ENCODE measurements at places on chromosomes 2 and 18.
A peak's percentile ranks its signal among the peaks of the same experiment; 100 is the strongest.

DNA sequence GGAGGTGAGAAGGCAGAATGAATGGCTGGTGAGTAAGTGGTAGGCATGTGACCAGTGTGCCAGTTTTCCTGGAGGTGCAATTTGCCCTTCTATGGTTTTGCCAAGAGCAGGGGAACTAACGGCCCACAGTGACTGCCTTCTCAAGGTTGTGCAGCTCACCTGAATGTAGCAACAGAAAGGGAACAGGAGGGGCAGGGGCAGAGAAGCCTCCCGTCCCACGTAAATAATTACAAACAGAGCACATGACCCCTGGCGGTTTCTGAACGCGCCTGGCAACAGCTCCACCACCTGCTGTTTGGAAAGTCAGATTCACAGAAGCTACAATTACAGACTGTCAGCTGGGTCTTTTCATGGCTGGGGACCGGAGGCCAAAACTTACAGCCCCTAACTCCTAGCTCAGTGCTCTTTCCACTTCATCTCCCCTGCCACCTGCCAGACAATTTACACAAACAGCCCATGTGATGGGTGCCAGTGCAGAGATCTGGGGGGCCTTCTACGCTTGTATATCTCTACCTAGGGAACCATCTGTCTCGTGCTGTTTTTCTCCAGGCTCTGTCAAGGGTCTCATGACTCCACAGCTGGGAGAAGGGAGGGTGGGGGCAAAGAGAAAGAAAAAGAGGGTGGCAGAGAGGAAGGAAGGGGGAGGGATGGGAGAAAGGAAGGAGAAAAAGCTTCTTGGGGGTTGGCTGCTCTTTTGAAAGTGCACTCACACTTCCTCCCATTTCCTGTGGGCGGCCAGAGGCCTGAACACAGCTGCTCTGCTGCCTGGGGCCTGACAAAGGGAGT lies 69.6 kb downstream of the POLR1A start:
- peak; percentile 87 for DNase-seq

DNA sequence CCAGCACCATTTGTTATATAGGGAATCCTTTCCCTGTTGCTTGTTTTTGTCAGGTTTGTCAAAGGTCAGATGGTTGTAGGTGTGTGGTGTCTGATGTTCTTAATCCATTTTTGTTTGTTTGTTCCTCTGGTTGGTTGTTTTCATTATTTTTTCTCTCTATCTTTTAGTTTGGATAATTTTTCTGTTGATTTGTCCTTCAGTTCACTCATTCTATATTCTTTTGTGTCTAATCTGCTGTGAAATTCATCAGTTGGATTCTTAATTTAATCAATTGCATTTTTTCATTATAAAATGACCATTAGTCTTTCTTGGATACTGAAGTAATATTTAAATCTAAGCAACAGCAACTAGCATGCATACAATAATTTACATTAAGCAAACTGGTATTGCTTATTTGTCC lies 206.7 kb upstream of the TRIB2 start:
- DNase-seq = no peak

DNA sequence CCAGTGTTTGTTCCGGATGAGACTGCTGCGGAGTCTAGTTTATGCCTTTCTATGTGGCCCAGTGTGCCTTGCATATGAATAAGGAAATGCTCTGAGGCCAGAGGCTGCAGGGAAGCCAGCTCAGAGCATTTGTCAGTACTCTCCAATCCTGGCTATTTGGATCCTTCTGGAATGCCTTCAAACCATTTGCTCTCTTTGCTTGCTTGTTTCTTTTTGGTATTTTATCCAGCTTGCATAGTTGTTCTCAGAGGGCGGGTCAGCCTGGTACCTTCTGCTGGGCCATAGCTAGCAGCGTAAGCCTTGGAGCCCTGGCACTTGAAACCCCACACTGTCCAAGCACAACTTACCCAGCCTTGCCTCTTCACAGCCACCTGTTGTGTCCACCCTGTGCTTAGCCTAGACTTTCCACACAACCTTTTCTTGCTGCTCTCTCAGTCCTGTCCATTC lies 20.5 kb downstream of the CENPO start:
- no peak for DNase-seq

DNA sequence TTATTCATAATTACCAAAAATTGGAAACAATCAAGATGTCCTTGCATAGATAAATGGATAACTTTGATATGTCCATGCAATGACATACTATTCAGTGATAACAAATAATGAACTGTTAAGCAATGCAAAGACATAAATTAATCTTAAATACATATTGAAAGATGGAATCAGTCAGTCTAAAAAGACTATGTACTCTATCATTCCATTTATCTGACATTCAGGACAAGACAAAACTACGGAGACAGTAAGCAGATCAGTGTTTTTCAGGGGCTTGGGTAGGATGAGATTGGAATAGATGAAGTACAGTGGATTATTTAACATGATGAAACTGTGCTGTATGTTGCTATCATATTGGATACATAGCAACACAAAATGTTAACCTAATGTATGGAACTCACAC lies 21.3 kb upstream of the ZNF804A start:
- DNase-seq = no peak

GRCh38 chr2:106997204-106997603 lies 111.2 kb upstream of the ST6GAL2 start:
- DNase-seq = no peak

DNA sequence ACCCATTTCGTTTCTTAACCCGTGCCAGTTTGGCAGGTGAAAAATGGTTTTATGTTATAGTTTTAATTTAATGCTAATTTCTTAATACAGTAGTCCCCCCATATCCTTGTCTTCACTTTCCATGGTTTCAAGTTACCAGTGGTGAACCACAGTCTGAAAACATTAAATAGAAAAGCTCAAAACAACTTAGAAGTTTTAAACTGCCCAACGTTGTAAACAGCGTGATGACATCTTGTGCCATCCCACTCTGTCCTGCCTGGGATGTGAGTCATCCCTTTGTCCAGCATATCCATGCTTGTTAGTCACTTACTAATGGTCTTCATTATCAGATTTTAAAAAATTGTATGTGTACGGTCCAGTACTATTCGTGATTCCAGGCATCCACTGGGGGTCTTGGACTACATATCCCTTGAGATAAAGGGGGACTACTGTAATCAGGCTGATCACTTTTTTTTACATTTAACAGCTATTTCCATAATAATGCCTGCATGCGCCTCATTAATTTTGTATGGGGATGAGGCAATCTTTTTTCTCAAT lies 31.9 kb downstream of the SLC66A3 start:
- DNase-seq = no peak

- peak; percentile 41 for DNase-seq
Observed at GRCh38 chr2:75896779-75897366, 186.2 kb upstream of the GCFC2 start.

- DNase-seq = no peak
Observed at GRCh38 chr18:32025744-32026143, 7.1 kb downstream of the RNF125 start.

GRCh38 chr2:118292991-118293390 lies 204.7 kb downstream of the INSIG2 start:
- no peak for DNase-seq

Data from hematopoietic multipotent progenitor cell treated with erythropoietin and hydrocortisone succinate and interleukin-3 and kit ligand, for 6 days (in vitro differentiated cells).